Activated CD8-positive, alpha-beta T cell treated with anti-CD3 and anti-CD28 coated beads for 36 hours (primary cell): ENCODE measurements at places on chromosomes 2 and 18. TPM values are rescaled to one million over a fixed set of nuclear protein-coding genes. Genes with fewer than 3 reads are reported as not detected.

Gene TUBA3E
- not detected for total RNA-seq

Gene NEU2
- not detected for total RNA-seq

Gene AGXT
- not detected for total RNA-seq

Gene CYP27C1
- total RNA-seq, result not detected
